ENCODE measurements at places on chromosomes 13 and 19.

DNA sequence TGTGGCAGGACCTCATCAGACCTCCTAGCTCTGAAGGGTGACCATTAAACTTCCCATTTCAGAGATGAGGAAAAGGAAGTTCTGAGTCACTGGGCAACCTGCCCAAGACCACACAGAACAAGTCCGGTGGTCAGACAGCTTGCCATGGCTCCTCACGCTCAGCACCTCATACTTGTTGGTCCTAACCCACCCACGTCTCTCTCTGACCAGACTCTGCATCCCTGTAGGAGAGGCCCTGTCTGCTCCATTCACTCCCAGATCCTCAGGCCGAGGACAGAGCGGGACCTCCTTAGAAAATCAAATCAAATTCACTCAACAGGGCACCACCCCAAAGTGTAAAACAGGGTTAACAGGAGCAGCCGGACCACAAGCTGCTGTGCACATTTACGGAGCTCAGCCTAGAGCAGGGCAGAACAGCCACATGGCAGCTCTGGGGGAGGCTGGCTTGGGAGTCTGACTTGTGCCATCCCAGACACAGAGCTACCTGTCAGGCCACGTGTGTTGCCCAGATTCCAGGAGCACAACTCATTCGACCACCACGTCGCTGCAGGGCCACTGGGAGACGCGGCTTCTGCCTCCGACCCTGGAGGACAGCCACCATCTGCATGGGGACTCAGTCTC lies 1.7 kb downstream of the MIER2 start:
- DNase-seq: no peak

DNA sequence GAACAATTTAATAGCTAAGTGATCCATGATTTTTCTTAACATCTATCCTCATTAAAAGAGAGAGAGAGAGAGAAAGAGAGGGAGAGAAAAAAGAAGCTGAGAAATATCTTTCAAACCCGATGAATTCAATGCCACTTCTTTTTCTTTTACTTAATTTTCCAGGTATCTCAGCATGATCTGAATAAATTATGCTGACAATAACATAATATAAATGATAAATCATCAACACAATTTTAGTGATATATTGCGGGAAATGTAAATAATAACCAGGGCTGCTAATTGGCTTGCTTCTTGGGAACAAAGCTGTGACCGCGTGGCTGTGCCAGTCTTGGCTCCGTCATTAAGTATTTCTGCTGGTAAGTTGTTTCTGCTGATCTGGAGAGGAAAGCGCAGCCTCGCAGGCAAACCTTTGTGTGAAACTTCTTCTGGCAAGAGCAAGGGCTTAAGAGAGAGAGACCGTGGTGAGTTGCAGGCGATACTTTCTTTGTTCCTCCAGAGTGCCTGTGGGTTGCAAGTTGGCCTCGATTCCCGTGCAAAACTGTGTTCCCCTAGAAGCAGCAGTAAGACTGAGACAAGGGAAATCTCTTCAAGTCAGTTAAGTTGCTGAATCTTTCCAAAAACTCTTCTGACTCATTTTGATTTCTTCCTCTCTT lies 489.1 kb upstream of the TSHZ3 start:
- DNase-seq: no peak

- DNase-seq: no peak
Observed at GRCh38 chr19:18774782-18775444, 16.2 kb downstream of the COMP start.

DNA sequence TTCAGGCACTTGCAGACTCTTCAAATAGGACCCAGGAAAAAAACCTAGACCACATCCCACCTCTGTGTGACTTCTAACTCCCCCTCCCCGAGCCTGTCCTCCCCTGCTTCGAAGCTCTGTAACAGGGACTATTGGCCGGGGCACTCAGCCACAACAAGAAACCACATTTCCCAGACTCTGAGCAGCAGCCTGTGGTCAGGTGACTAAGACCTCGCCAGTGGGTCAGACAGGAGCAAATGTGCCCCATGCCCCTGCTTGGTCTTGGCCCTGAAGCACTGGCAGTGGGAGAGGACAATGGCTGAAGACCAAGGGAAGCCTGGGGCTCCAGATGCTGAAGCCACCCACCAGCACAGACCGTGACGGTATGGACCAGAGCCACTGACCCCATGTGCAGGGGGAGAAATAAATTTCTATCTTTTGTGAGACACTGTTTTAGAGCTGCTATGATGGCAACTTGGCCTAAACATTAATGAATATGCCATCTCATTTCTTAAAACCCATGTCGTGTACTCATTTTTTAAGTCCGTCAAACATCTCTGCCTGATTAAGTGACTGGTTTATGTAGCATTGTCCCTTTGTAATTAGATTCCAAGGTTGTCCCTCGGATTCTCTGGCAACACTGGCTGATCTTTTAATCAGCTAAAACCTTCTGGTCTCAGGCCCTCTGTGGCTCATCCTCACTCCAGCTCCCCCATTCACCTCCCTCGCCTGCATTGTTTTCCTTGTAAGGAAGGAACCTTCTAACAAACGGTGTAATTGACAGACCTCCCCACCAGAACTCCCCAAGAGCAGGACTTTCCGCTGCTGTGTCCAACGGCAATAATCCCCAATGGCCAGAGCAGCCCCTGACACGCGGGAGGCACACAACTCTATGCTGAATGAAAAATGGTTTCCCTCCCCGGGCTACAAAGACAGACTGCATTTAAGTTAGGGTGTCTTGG lies 98.4 kb downstream of the STK24 start:
- DNase-seq: peak; percentile 17

- peak; percentile 42 for DNase-seq
Observed at GRCh38 chr19:1408300-1409203, 1.2 kb downstream of the DAZAP1 start.
